ENCODE measurements at places on chromosomes 7 and 10.

GRCh38 chr10:89662596-89662995, 17.6 kb upstream of the PANK1 start:
- no peak for DNase-seq

- no peak for DNase-seq
Observed at GRCh38 chr7:159027056-159027788, 117.4 kb downstream of the VIPR2 start.

DNA sequence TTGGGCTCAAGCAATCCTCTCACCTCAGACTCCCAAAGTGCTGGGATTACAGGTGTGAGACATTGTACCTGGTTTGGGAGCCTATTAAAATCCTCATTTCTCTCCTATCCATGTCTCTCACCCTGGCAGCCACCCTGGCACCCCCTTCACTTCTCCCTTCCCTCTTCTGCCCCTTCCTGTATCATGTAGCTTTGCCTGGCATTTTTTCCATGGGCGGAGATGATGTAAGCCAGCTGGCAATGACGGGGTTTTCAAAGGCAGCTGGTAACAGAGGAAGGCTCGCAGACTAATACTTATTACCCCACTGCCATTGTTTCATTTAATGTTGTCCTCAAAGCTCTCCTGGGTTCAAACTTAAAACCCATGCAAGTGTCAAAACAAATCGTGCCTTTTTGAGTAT, 61.9 kb downstream of the RGS10 start:
- no peak for DNase-seq

DNA sequence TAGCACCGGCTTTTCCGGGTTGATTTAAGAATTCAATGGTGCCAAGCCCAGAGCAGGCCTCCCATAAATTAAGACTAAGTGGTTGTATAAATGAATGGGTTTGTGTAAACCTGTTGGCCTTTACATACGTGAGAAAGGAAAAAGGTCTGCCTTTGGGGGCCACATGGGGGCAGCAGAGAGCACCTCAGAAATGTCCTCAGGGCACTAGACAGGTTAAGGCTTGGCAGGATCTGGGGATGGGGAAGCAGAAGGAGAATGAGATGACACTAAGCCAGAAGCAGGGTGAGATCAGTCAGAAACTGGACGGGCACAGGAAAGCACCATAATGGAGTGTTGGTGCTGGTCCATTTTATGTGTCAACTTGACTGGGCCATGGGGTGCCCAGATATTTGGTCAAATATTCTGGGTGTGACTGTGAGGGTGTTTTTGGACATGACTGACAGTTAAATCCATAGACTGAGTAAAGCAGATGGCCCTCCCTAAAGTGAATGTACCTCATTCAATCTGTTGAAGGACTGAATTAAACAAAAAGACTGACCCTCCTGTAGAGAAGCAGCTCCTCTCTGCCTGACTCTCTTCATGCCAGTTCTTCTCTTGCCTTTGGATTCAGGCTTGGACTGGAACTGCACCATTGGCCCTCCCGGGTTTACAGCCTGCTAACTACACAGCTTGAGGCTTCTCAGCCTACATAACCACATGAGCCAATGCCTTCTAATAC, 58.9 kb downstream of the FRMPD2 start:
- DNase-seq, result peak; percentile 25

DNA sequence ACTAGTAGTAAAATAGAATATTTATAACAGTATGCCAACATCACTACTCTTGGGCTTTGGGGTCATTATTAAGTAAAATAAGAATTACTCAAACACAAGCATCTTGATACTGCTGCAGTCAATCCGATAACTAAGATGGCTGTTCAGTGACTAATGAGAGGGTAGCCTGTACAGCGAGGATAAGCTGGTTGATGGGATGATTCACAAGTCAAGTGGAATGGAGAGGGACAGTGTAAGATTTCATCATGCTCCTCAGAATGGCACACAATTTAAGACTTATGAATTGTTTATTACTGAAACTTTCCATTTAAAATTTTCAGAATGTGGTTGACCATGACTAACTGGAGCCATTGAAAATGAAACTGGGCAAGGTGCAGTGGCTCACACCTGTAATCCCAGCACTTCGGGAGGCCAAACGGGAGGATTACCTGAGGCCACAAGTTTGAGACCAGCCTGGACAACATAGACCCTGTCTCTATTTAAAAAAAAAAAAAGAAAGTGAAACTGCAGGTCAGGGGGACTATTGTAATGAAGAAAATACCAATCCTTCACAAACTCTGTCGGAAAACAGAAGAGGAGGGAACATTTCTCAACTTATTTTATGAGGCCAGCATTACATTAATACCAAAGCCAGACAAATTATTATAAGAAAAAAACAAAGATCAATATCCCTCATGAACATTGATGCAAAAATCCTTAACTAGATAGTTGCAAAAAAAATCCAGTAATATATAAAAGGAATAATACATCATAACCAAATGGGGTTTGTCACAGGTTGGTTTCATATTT, 11.2 kb downstream of the AVL9 start:
- peak; percentile 93 for DNase-seq

GRCh38 chr7:19284136-19284535, 138.9 kb upstream of the FERD3L start:
- no peak for DNase-seq

Measured in fibroblast of skin of right quadriceps (primary cell).